SIG-M5 (cell line): ENCODE measurements at places on chromosomes 11 and 22.

- DNase-seq, result no peak
These were observed 67.1 kb downstream of the CCDC34 start for GRCh38 chr11:27295928-27296327.

GRCh38 chr11:62433141-62433903 lies 14.5 kb downstream of the SCGB1A1 start:
- no peak for DNase-seq

GRCh38 chr11:3808861-3809623 lies 682 bp downstream of the PGAP2 start:
- peak; percentile 23 for DNase-seq

DNA sequence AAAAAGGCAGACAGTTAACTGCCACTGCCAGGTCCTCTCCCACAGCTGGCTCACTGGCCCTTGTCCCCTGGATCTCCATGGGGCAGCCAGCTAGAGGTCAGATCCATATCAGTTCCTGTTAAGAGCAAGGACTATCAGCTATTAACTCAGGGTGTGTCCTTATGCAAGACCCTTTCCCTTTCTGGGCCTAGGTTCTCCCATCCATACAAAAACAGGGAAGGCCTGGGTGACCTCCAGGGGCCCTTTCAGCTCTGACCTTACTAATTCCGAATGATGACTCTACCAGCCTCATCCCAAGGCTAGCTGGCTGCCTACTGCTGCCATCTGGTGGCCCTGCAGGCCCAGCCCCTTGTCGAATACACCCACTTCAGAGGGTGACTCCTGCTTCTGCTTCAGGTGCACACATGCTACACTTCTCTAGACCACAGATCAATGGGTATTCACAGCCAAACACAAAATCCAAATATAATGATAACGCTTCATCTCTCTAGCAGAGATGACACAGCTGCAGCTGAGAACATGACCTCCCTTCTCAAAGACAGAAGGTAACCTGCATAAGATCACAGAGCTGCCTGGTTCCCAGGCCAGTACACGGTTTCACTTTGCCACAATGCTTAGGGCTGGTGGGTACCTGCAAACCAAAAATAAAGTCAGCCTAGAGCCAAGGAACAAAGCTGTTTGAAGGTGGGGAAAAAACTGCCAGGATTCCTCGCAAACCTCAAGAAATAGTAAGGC lies 34.1 kb downstream of the SERGEF start:
- no peak for DNase-seq

GRCh38 chr11:46248289-46249102 lies 29.0 kb upstream of the CREB3L1 start:
- no peak for DNase-seq

- DNase-seq, result no peak
These were observed 5.4 kb downstream of the NEFH start for GRCh38 chr22:29485448-29485847.

DNA sequence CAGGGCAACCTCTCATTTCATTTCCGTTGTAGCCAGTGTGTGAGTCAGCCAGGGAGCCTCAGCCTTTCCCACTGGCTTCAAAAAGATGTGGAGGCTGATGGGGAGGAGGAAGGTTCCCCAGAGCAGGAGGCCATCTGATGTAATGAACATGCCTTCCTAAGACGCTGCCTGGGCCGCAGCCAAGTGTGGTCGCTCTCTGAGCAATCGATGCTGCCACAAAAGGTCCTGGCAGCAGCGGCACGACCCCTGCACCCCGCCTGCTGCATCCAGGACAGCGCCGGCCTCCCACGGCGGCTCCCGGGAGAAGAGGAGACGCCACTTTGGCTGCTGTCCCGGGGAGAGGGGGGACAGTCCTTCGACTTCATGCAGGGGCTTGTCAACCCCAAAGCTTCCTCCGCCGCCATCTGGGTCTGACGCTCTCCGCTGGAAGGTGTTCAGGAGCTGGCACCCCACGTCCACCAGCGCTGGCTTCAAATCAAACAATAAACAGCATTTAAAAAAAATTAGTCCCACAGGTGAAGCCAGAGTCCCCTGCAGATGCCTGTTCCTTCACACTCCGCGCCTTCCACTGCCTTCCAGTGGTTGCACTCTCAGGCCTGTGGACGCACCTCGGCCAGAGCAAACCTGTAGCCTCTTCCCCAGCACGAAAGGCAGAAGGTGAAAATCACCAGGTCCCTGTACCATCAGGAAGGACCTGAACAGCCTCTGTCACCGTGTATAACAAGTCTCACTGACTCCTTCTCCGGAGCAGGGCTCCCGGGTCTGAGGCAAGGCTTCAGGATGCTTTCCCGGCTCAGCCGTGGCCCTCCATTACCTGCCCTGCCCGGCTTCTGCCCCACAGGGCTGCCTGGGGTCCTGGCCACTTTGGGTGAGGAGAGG lies 930.7 kb downstream of the BRD1 start:
- no peak for DNase-seq

- no peak for DNase-seq
These were observed 995.1 kb downstream of the BRD1 start for GRCh38 chr22:48832592-48832991.

DNA sequence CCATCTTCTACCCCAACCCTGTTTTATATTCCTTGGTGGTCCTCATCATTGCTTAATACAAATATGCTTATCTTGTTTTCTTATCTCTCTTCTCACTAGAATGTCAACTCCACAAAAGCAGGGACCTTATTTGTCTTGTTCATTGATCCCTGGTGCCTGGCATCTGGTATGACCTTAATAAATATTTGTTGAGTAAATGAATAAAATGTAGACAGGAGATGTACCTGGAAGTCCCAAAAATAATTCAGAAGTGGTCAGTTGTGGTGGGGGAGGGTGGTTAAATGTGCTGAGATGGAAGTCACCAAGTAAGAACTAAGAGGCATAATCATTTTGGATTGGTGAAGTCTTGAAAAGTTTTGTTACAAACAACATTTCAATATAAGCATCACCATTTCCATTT lies 214.8 kb upstream of the MPPED2 start:
- DNase-seq, result no peak

- no peak for DNase-seq
These were observed 719.3 kb downstream of the JRKL start for GRCh38 chr11:97109078-97109477.

DNA sequence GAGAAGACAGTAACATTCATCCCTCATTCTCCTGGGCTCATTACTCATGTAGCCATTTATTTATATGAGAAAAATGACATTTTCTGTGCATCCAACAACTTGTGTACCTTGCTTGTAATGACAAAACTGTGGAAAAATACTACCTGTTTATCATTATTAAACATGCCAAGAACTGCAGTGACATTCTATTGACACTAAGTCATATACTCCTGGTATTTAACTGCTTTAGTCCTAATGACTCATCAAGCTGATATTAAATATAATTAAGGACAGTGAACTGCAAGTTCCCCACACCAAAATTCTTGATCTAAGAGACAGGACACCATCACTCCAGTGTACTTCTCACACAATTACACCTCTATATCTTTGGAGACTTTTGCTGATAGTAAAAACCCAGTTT lies 1328.7 kb upstream of the RAG2 start:
- DNase-seq, result no peak

DNA sequence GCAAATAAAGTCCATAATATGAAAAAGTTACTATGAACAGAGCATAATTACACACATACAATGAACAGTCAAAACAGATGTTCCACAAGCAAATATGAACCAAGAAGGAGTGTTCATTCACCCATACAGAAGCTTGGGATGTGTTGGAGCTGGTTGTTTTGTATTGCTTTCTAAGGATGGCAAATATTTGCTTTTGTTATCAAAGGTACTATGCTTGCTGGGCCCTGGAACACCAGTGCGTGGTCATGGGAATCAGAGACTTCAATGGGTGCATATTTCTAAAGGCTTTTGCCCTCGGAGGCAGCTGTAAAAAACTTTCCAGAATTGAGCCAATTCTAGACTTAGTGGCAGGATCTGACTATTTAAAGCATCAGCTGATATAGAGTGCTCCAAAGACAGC lies 85.1 kb downstream of the BARX2 start:
- DNase-seq, result no peak

DNA sequence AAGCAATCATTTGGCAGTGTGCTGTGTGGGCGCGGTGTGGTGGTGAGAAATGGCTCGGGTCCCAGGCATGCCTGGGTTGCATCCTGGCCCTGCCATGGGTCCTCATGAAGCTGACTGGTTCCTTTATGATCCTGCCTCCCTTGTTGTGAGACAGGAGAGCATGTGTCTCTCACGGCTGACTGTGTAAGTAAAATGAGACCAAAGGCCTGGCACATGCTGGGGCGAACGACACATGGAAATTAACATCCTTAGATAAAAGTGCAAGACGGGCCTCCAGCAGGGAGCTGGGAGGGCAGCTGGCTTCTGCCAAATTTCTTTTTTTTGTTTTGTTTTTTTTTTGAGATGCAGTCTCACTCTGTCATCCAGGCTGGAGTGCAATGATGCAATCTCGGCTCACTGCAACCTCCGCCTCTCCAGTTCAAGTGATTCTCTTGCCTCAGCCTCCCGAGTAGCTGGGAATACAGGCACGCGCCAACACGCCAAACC lies 9.4 kb upstream of the FBLN1 start:
- no peak for DNase-seq

DNA sequence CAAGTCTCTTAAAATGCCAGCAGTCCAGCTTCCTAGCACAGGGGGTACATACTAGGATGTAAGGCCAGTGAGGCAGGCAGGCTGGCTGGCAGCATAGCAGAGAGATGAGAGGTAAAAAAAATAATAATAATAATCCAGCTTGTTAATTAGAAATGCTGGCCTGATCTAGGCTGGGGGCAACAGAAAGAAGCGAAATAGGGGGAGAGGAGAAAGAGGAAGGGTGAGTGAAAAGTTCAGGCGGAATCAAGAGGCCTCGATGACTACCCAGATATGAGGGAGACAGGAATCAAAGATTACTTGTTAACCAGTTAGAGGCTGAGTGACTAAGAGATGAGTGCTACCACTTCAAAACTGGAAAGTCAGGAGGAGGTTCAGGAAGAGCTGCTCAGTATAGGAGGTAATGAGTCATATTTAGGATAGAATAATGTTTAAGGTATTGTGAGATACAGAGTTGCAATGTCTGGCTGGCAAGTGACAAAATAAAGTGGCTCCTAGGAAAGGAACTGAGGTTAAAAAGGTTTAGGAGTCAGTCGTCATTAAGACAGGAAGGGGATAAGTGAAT lies 2.8 kb downstream of the ALKBH8 start:
- no peak for DNase-seq

- no peak for DNase-seq
These were observed 9.6 kb downstream of the SMTNL1 start for GRCh38 chr11:57546869-57547475.

GRCh38 chr11:111975076-111975806 lies 38.1 kb downstream of the DIXDC1 start:
- no peak for DNase-seq

GRCh38 chr11:129840236-129840635 lies 24.6 kb downstream of the TMEM45B start:
- no peak for DNase-seq

DNA sequence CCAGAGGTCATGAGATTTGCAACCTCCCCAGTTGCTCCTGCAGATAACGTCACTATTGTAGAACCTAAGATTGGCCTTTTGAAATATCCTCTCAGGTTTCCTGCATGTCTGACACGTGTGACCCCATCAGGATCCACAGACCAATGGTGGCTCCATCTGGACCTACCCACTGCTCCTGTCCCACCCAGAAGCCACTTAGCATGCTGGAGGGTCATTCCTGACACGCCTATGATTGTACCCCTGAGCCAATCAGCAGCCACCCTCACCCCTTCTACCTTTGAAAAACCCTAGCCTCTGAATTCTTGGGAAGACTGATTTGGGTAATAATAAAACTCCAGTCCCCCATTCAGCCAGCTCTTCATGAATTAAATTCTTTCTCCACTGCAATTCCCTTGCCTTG lies 20.1 kb upstream of the NARS2 start:
- DNase-seq, result no peak

GRCh38 chr11:67504950-67505581 lies at the start of gene PITPNM1:
TSS of gene PITPNM1 (minus strand) at chr11:67505363. CDS start at chr11:67504180, 1,183 bp downstream.
- no peak for DNase-seq

DNA sequence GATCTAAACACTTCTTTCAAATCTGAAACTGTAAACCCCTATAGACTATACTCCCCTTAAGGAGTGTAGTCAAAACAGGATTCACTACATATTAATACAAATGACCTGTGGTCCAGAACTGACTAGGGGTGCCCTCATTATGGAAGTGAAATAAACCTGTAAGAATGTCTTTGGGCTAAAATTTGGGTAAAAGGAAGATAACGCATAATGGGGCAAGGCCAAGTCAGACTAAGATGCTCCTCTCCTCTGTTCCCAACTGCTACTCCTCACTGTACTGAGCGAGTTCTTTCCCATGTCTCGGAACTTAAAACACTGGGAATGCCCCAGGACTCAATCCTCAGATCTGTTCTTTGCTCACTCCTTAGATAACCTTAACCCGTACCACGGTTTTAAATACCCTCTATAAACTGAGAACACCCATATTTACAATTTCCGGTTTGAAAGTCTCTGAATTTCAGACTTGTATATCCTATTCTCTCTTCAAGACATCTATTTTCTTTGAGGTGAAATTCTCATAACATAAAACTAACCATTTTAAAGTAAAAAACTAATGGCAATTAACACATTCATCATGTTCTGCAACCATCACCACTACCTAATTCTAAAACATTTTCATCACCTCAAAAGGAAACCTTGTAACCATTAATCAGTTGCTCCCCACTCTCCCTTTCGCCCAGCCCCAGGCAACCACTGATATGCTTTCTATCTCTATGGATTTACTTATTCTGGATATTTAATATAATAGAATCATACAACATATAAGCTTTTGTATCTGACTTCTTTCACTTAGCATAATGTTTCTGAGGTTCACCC lies 4.0 kb downstream of the THAP12 start:
- DNase-seq, result no peak

- no peak for DNase-seq
These were observed 4.2 kb downstream of the AMPD3 start for GRCh38 chr11:10459029-10459970.

- DNase-seq, result no peak
These were observed 13.7 kb downstream of the TBC1D22A start for GRCh38 chr22:46775850-46776826.

DNA sequence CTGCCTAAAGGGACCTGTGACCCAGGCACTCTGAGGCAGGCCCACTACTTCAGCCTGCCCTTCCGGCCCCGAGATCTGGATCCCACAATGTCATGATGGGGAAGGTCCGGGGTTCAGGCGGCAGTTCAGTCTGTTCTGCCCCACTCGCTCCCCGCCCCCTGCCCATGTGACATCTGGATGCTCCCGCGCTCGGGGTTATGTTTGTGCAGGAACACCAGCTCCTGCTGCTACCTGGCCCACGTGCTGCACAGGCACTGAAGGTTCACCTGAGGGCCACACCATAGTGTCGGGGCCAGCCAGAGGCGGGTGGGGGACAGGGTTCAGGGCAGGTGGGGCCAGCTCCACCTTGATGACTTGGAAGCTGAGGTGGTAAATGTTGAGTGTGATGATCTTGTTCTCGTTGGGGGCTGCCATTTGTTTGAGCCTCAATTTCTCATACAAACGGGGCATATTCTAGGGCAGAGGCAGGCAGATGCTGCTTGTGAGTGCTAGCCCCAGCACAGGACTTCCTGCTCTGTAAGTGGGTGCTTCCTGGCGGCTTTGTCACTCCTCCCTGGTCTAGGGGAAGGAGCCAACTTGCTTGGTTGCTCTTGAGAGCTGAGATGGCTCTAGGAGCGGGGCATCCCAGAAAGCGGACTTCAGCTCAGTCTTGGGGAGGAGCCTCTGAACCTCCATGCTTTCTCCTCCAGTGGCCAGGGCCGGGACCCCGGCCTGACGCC lies 4.4 kb upstream of the SIPA1 start:
- DNase-seq, result no peak

GRCh38 chr22:23892130-23892529 lies 2.1 kb upstream of the MIF start:
- DNase-seq, result no peak
